ENCODE measurements at places on chromosomes 16 and 17. TPM values are rescaled to one million over a fixed set of nuclear protein-coding genes. Genes with fewer than 3 reads are reported as not detected.

GRCh38 chr17:67276075-67276474 is 31.1 kb upstream of the HELZ start:
- H3K36me3 ChIP-seq = no peaks in the 10 kb centered on the region
- DNase-seq = no peak
- H3K4me3 ChIP-seq = no peak overlapping the region
- H3K4me1 ChIP-seq = no peaks in the 10 kb centered on the region
- H3K27ac ChIP-seq = no peak overlapping the region

- H3K4me1 ChIP-seq = peaks cover 82% of the 10 kb centered on the region
- no peak for DNase-seq
- peaks cover 31% of the 10 kb centered on the region for H3K36me3 ChIP-seq
- H3K27ac ChIP-seq = peak overlapping the region; percentile 97
- no peaks in the 10 kb centered on the region for H3K27me3 ChIP-seq
Measured at GRCh38 chr17:80832266-80832676, 159.4 kb upstream of the CHMP6 start.

Gene NT5M
- 7.6 TPM for total RNA-seq

DNA sequence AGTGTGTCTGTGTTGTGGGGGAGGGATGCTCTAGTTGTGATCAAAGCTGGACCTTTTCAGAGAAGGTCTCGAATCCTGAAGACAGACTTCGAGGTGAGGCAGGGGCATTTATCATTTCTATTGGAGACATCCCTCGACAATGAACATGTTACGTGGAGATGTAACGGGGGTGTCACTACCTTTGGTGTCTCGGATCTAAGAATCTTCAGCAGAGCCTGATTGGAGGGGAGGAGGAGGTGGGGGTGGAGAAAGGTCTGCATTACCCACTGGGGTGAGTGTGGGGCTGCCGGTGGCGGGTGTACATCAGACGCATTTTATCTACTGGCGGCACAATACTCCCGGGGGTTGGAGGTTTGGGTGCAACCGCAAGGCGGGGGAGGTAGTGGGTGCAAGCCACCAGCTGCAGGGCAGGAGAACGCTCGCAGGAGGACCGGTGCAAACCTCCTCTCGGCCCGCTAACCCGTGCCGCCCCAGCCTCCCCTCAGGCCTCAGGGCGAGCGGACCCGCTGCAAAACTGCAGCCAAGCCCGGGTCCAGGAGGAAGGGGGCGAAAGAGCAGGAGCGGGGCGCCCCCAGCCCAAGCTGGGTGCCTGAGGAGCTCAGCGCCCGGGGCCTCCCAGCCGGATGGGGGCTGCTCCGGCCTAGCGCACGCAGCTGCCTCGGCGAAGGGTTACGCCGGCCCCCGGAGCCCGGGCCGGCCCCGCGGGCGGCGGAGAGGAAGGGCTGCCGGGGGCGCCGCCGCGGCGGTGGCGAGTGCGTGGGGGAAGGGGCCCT is 735 bp downstream of the ZNF652 start:
- DNase-seq = peak; percentile 92
- peak overlapping the region; percentile 89 for H3K4me3 ChIP-seq
- H3K27ac ChIP-seq = peak overlapping the region; percentile 96
- H3K36me3 ChIP-seq = peaks cover 11% of the 10 kb centered on the region
- no peaks in the 10 kb centered on the region for H3K27me3 ChIP-seq
- peaks cover 64% of the 10 kb centered on the region for H3K4me1 ChIP-seq

- no peaks in the 10 kb centered on the region for H3K36me3 ChIP-seq
- H3K4me1 ChIP-seq = no peaks in the 10 kb centered on the region
- H3K27ac ChIP-seq = no peak overlapping the region
- no peak overlapping the region for H3K4me3 ChIP-seq
- no peak for DNase-seq
Measured at GRCh38 chr17:73973586-73974409, 229.7 kb upstream of the RPL38 start.

Gene C17orf67
- 5.1 TPM for total RNA-seq

GRCh38 chr16:14042706-14043105 is 28.4 kb upstream of the MRTFB start:
- peaks cover 4% of the 10 kb centered on the region for H3K4me1 ChIP-seq
- H3K27ac ChIP-seq = no peak overlapping the region
- DNase-seq = no peak
- H3K27me3 ChIP-seq = no peaks in the 10 kb centered on the region
- H3K36me3 ChIP-seq = no peaks in the 10 kb centered on the region
- no peak overlapping the region for H3K4me3 ChIP-seq

Gene CIITA
- total RNA-seq = 21.5 TPM

GRCh38 chr16:29810699-29811169 is 1.3 kb upstream of the PRRT2 start:
- H3K27me3 ChIP-seq = peaks cover 13% of the 10 kb centered on the region
- peaks cover 34% of the 10 kb centered on the region for H3K36me3 ChIP-seq
- no peak for DNase-seq

Data from activated CD4-positive, alpha-beta T cell treated with anti-CD3 and anti-CD28 coated beads, Interleukin-2, amount 10 ng/mL, durations not matched to agents 7 days and 5 days (primary cell).